ENCODE measurements at places on chromosomes 12 and 14. TPM values are rescaled to one million over a fixed set of nuclear protein-coding genes. Genes with fewer than 3 reads are reported as not detected.

DNA sequence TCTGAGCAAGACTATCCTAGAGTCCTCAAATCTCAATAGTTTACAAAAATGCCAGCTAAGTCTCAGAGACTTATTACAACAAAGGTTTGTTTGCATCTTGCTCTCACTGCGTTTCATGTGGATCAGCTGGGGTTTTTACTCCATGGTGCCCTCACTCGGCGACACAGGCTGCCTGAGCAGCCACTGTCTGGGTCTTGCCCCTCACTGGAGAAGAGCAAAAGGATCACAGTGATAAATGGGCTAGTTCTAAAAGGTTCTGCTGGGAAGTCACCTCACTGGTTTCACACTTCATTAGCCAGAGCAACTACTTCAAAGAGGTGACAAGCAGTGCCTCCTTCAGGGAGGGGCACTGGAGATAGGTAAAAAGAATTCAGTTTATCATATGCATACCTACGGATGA, 392.0 kb downstream of the RPL10L start:
- no peak for DNase-seq

DNA sequence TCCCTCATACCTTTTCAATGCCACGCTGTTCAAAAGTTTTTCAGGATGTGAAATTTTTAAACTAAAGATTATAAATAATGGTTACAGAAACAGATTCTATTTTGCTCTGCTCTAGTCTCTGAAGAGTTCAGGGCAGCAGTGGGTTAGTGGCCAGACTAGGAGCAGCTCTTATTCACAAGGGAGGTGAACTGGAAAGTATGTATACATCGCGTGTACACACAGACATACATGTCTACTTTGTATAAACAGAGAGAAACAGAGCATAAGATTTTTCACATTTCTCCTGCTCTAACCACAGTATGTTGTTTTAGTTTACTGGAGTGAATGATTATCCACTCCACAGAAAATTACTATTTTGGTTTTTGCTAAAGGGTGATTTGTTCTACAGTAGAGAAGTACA, 74.4 kb upstream of the CRY1 start:
- DNase-seq = no peak

DNA sequence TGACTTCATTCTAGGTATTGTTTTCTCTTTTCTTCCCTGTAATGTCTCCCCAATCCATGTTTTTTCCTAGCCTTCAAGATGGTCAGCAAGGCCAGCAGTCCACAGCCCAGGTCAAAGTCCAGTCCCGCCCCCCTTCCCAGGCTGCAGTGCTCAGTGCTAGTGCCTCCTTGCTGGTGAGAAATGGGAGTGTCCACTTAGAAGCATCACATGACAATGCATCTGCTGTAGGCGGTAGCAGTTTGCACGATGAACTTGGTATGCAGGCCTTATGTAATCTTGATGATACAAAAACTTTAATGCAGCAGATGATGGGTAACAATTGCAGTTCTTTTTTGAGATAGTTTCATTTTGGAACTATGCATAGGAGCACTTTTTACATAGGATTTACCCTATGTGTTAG, 88.4 kb downstream of the PCNX1 start:
- DNase-seq = no peak

DNA sequence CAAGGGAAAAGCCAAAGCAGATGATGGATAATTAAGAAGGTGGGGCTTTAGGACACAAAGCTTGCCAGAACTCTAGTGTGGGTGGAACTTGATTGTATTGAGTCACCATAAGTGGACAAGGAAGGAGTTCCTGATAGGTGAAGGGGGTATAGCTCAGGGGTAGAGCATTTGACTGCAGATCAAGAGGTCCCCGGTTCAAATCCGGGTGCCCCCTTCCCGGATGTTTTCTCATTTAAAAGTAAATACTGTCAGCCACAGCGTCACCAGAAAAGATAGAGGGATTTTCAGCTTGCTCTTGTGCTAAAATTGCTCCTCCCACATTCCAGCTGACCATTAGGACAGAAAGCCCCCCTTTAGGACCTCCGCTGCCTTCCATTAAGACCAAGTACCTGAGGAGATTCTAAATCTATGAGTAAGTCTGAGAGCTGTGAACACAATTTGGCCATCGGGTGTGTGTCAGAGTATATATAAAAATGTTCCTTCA, 36.6 kb downstream of the DCAF4 start:
- no peak for DNase-seq

DNA sequence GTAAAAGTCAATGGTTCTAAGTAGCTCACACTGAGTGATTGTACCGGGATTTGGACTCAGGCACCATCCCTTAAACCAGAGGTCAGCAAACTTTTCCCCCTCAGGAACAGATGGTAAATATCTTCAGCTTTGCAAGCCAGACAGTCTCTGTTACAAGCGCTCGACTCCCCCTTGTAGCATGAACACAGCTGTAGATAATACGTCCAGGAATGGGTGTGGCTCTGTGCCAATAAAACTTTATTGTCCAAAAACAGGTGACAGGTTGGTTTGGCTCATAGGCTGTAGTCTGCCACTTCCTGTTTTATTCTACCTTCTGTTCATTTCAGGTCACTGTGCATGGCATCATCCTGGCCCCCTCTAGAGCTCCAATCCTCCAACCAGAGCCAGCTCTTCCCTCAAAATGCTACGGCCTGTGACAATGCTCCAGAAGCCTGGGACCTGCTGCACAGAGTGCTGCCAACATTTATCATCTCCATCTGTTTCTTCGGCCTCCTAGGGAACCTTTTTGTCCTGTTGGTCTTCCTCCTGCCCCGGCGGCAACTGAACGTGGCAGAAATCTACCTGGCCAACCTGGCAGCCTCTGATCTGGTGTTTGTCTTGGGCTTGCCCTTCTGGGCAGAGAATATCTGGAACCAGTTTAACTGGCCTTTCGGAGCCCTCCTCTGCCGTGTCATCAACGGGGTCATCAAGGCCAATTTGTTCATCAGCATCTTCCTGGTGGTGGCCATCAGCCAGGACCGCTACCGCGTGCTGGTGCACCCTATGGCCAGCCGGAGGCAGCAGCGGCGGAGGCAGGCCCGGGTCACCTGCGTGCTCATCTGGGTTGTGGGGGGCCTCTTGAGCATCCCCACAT, 7.6 kb downstream of the BDKRB1 start:
- no peak for DNase-seq

GRCh38 chr12:60165781-60166180, 570.0 kb downstream of the SLC16A7 start:
- DNase-seq = no peak

- DNase-seq = no peak
Measured at GRCh38 chr12:14514946-14515345, 52.7 kb downstream of the PLBD1 start.

DNA sequence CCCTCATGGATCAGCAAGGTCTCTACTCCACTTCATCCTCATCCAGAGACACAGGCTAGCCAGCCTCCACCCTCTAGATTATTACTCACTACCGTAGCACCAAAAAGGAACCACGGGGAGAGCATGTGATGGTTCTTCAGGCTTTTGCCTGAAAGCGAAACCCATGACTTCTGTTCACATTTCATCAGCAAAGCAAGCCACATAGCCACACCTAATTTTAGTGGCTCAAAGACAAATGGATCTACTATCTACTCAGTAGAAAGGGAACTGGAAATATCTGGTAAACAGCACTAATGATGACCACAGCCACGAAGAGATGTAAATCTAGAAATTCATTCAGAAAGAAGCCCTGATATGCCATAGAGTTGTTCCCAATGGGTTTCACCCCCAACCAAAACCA, 51.4 kb downstream of the VCPKMT start:
- DNase-seq = no peak

DNA sequence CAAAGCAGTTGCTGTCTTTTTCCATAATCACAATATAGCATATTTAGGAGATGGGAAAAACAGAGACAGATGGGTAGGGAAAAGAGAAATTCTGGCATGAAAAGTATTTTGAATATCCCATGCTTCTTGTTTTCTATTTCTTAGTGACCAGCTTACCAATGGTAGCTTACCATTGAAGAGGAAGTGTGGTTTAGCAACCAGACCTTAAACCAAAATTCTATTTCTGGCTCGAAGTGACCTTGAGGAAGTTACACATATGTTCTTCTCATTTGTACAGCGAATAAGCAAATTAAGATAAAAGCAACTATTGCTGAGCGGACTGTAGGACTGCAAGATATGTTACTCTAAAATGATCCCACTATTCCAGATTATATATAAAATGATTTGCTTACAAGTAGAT, 82.9 kb downstream of the FGD4 start:
- DNase-seq = no peak

GRCh38 chr12:16297521-16297920, 20.0 kb upstream of the SLC15A5 start:
- DNase-seq = no peak

DNA sequence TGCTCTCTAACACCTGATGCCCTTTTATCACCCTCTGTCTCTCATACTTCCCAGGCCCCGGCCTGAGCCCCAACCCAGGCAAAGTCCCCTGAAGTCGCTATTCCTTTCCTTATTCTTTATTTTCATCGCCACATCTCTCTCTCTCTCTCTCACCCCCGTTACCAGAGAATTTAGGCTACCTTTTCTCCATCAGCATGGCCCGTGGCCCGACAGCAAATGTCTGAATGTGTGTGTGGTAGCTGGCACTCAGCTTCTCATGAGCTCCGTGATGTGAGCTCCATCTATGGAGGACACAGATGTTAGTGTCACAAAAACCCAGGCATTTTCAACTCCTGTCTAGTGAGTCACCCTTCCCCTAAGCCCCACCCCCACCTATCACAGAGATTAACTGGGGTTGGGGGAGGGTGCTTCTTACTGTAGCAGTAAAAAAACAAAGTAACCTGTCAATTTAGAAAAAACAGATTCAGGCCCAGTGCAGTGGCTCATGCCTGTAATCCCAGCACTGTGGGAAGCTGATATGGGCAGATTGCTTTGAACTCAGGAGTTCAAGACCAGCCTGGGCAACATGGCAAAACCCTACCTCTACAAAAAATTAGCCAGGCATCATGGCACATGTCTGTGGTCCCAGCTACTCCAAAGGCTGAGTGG, 53.8 kb downstream of the VCPKMT start:
- no peak for DNase-seq

DNA sequence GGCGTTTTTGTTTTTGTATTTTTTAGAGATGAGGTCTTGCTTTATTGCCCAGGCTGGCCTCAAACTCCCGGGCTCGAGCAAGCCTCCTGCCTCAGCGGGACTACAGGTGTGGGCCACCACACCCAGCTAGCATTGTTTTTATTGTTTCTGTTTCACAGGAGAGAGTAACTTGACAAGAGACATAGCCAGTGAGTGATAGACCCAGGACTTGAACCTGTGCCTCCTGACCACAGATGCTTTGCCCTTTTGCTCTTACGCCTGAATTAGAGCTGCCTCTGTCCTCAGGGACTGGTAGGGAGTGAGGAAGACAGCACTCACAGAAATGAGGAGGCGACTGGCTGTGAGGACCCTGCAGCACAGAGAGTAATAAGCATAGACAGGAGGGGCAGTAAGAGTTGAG, 2.3 kb downstream of the EVL start:
- DNase-seq = no peak

GRCh38 chr12:93518725-93519124, 51.4 kb downstream of the MRPL42 start:
- no peak for DNase-seq

- DNase-seq = no peak
Measured at GRCh38 chr14:104135904-104136471, 2.4 kb upstream of the KIF26A start.

Gene SIX1
- 10.2 TPM for polyA plus RNA-seq

Gene TTC8
- 45.0 TPM for polyA plus RNA-seq

Gene KLRF1
- polyA plus RNA-seq = 0.49 TPM

Gene RDH12
- 0.86 TPM for polyA plus RNA-seq

Gene ASB2
- 0.31 TPM for polyA plus RNA-seq

Gene CHFR
- polyA plus RNA-seq = 21.6 TPM

Gene SP1
- 74.4 TPM for polyA plus RNA-seq

Data from renal cortex interstitium (tissue), 15 donors.